NCI-H1048 (cell line): ENCODE measurements at places on chromosomes 11 and 22.
A peak's percentile ranks its signal among the peaks of the same experiment; 100 is the strongest.

GRCh38 chr11:116882386-116882785 is 45.0 kb upstream of the APOA1 start:
- no peak for DNase-seq

- no peak for DNase-seq
Observed at GRCh38 chr11:72135891-72136683, 562 bp downstream of the FOLR3 start.

GRCh38 chr11:126561327-126561893 is 205.9 kb downstream of the ST3GAL4 start:
- peak; percentile 27 for DNase-seq

GRCh38 chr11:10594407-10594806 is 25.9 kb upstream of the LYVE1 start:
- no peak for DNase-seq

GRCh38 chr11:8839957-8840945 is 70.7 kb upstream of the AKIP1 start:
- no peak for DNase-seq

DNA sequence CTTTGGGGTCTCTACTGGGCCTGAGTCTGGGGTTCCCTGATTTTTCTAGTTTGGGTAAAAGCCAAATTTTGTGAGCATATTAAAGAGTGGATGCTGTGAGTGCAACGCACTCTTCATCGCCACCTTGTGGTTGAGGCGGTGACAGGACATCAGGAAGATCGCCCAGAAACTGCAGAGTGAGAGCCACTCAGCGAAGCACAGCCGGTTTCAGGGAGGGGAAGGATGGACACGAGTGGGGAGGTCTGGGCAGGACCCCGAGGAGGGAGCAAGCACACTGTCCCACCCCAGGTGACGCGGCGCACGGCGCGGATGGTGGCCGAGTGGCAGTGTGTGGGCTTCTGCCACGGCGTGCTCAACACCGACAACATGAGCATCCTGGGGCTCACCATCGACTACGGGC is 9.1 kb downstream of the SELENOO start:
- peak; percentile 24 for DNase-seq

GRCh38 chr11:64571410-64572091 is 19.5 kb upstream of the SLC22A12 start:
- no peak for DNase-seq

GRCh38 chr11:68503251-68503687 is 42.7 kb downstream of the PPP6R3 start:
- DNase-seq = no peak

GRCh38 chr11:114059278-114059983 is at the start of gene ZBTB16:
Gene ZBTB16 (plus strand): TSS chr11:114059711. CDS start chr11:114063301, 3,590 bp downstream.
- no peak for DNase-seq

DNA sequence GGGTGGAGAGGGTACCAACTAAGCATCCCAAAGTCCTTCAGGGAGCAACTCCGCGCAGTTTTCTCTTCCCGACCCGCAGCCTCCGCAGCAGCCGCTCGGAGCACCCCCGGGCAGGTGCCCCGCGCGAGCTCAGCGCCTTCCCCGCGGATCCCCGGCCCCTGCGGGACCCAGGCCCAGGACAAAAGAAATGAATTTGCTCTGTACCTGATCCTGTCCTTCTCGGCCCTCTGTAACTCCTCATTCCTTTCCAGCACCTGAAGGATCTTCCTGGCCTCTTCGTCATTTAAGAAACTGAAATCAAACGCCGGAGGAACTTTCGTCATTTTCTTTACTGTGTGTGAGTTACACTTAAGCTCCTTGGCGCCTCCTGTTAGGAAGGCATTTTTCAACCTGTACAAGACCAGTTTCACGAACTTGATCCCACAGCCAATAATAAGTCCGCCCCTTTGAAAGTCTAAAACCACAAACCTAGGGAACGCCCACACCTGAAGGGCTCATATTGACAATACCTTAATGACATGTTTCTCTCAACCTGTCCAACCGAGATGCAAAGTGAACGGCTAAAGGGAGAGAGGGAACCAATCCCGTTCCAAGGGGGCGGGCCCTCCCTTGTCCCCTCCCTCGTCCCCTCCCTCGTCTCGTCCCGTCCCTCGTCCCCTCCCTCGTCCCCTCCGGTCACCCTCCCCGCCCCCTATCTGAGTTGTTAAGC is at the start of gene EXPH5:
Gene EXPH5, minus strand, starts transcription at position 555 of the 709 bp plus-strand sequence. Its CDS starts 232 bp downstream, at position 323.
- DNase-seq = peak; percentile 96

DNA sequence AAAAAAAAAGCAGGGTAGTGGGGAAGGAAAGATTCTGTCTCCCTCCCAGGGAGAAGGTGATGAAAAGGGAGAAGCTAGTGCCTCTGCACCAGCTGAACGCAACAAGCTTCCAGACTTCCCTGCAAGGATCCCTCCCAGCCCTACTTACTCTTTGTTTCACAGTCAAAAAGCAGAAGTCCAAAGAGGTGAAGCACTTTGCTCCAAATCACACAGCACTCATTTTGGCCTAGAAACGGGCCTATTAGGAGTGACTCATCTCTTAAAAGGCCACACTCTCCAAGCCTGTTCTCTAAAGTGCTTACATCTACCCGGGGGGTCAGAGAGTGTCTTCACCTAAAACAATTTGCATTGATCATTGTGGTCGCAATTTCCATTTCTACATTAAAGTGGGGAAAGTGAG is 17.7 kb upstream of the GRK3 start:
- DNase-seq = no peak

DNA sequence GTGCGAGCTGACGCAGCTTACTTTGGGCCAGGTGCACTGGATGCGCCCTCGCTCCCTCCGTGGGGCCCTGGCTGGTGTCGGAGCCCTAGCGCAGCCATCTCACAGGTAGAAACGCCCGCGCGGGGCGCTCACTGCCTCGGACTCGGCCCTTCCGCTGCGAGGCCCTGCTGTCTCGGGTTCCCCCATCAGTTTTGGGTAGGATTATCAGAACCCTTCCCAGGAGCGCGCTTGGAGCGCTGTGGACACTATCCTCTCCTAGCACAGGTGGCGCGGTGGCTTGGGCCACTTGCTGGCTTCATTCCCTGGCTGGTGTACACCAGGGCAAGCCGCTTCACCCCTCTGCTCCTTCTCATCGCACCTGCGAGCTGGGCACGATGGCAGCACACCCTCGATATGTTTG is 35.7 kb upstream of the B3GAT1 start:
- no peak for DNase-seq

DNA sequence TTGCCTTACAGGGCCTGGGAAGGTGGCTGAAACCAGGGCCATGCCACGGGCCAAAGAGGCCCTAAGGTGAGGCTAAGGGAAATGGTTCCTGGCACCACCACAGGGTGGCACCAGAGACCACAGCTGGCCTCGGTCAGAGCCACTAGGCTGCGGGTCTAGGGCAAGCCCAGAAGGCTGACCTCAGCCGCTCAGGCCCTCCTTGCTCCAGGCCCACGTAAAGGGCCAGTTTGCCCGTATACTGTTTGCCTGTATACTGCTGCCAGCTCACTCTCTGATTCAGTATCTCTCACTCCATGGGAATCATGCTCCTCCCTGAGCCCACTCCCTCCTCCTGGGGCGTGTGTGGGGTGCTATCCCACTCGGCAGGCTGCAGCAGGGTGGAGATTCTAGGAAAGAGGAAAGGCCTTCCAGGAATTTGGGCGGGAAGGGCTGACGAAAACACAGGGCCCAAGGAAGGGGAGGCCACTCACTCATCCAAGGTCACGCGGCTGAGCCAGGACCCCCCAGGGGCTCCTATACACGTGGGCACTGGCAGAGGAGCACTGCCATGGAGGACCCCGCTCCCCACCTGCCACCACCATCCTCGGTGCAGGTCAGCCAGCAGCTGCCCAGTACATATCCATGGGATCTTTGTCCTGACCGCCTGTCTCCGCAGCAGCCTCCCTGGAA is 62.4 kb downstream of the NECTIN1 start:
- DNase-seq = no peak

DNA sequence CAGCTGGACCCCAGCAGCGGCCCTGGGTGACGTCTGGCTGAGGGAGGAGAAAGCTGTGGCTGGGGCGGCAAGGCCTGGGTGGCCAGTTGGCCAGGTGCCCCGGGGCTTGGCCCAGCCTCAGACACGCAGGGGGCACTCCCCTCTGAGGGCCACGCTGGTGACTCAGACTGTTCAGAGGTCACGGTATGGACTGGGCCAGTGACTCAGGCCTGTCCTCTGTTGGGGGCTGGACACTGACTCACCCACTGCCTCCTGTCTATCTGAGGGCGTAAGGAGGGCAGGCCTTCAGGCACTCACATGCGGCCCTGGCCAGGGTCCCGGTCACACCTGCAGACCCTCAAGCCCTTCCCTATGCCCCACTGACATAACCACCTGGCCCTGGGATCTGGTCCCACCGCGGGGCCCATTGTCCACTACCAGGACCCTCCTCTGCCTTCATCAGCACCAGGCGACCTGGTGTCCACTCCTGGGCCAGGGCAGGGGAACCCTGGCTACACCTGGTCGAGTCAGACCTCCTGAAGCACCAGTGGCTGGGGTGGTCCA is 3.7 kb upstream of the MUC5AC start:
- DNase-seq = no peak

DNA sequence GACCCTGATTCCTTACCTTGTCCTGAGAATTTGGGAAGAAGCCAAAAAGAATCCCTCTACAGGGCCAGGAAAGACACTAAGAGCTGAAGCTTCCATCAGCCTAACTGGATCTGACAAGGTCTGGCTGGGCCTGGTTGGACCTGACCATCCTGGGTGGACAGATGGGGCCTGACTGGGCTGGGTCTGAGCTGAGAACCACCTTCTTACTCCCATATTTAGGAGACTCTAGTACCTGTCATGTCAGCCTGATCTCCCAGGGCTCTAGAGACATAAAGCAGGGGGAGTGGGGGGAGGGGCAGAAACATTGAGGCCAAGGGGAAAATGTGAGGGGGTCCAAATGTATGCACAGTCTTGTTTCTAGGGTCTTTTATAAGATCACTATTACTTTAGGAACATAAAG is 129.9 kb downstream of the BUD13 start:
- DNase-seq = no peak

DNA sequence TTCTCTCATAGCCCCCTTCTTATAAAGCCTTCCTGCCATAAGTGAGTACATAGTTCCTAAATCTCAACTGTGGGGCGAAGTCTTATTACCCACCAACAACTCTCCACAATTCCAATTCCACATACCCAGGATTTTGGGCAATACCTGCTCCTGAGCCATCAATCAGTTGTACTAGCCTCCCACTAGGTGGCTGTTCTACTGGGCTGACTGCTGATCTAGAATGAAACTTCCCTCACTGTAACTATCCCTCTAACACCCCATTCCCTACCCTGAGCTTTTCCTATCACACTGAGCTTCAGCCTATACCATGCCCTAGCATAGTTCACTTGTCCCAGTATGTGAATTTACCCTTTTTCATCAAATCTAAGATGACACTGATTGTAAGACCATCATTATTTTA is 52.5 kb downstream of the RRAS2 start:
- no peak for DNase-seq

GRCh38 chr11:111776398-111777093 is 10.4 kb upstream of the PPP2R1B start:
- no peak for DNase-seq

- no peak for DNase-seq
Observed at GRCh38 chr11:33753304-33753967, 17.2 kb upstream of the CD59 start.

- DNase-seq = no peak
Observed at GRCh38 chr11:92826136-92826535, 143.3 kb upstream of the MTNR1B start.

DNA sequence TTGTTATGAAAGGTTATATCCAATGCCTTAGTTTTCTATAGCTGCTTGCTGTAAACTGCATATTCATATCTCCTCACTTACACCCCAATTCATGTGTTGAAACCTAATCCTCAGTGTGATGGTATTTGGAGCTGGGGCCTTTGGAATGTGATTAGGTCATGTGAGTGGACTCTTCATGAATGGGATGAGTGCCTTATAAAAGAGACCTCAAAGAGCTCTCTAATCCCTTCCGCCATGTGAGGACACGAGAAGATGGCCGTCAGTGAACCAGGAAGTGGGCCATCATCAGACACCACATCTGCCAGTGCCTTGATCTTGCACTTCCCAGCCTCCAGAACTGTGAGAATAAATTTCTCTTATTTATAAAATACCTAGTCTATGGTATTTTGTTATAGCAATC is 79.3 kb downstream of the CYP2R1 start:
- no peak for DNase-seq

DNA sequence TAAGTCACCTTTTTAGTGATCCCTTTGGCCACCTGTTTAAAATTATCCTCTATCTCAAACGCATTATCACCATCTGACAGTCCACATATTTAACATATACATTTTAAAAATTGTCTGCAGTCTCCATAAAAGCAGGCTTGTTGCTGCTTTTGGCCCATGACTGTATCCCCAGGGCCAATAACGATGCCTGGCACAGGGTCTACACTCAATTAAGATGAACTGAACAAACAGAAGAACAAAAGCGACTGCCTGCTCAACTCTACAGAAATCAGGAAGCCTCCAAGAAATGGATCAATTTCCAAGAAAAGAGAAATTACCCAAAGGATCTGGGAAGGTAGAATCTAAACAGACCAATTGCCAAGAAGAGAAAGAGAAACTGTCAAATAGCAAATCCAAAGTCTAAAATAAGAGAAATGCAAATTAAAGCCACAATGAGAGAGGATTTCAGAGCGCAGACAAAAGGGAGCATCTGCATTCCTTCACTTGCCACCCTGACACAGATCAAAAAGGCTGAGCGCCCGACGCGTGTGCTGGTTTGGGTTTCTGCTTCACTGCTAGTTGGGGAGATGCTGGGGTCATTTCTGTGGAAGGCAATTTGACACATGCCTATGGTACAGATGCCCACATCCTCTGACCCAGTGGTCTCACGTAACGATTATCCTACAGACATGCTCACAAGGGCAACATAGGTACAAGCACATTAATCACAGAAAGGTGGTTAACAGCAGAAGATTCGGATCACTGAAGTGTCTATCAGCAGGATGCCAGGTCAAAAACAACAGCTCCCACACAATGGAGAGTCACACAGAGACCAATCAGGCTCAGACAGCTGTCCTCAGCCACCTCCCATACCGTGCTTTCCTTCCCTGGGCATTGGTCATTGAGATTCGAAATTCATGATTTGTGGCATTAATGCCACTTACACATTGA is 55.9 kb downstream of the SHISAL1 start:
- no peak for DNase-seq

GRCh38 chr11:73404048-73404447 is 27.8 kb downstream of the RELT start:
- DNase-seq = no peak
